ENCODE measurements at places on chromosomes 4 and X. TPM values are rescaled to one million over a fixed set of nuclear protein-coding genes. Genes with fewer than 3 reads are reported as not detected.

Gene ENAM
- total RNA-seq: 0.20 TPM

Gene PHKA1
- 8.3 TPM for total RNA-seq

- no peak for DNase-seq
These were observed 359.1 kb upstream of the CXorf51A start for GRCh38 chrX:147173594-147173993.

DNA sequence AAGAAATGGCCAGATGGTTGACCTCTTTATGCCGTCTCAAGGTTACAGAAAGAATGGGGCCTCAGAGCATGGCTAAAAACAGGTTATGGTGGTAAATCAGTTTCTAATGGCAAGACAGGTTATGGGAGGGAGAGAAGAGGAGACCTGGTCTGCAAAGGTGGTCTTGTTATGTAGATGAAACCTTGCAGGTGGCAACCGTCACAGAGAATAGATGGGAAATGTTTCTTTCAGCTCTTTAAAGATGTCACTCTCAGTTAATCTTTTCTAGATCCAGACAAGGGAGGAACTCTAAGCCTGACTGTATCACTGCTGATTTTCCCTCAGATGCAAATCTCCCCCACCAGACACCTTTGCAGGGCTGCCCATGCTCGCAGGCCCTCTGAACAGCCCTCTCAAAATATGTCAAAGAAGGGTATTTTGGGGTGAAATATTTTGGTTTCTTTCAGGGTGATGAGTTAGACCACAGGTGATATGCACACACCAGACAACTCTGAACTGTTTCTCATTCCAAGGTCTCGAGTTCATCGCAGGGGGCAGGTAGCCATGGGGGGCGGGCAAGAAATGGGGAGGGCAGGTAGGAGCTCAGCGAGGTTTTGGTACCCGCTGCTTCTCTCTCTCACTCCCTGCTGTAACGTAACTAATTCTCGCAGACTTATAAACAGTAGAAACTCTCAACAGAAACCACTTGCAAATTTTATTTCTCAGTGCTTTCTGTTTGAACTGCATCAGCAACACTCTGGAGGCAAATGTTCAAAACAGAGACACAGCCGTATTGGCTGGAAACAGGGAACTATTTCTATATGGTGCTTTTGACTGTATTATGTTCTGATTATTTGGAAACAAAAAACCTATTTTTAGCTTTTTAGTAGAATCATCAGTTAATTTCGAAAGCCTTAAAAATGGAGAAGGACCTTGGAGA is 32.4 kb downstream of the CASP3 start:
- no peak for DNase-seq

DNA sequence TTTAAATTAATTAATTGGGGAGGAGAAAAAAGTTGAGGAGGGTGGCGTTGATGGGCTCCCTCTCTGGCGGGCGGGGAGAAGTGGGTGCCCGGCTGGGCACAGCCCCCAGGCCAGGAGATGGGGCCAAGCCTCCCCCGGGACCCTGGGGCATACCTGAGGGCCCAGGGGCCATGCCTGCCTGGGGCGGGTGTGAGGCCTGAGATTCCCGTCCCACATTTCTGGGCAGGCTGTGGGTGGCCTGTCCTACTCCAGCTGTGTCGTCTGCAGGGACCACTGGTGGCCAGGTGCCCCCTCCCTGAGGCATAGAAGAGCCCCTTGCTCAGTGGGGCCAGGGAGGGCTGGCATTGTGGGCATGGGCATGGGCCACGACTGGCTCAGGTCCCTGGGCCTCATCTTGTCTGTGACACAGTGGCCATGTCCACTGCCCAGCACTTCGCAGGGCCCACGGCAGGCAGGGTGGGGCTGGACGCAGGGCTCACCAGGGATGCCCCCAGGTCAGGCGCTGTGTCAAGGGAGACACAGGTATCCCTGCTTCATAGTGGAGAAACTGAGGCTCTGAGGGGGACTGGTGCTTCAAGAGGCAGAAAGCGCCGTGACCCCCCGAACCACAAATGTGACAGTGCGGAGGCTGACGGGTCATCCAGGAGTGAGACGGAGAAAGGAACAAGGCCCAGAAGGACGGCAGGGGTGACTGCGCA is 60.1 kb downstream of the FAM53A start:
- DNase-seq: no peak

- peak; percentile 61 for DNase-seq
These were observed 473.0 kb upstream of the NWD2 start for GRCh38 chr4:36771411-36772153.

Gene FRMD7
- not detected for total RNA-seq

DNA sequence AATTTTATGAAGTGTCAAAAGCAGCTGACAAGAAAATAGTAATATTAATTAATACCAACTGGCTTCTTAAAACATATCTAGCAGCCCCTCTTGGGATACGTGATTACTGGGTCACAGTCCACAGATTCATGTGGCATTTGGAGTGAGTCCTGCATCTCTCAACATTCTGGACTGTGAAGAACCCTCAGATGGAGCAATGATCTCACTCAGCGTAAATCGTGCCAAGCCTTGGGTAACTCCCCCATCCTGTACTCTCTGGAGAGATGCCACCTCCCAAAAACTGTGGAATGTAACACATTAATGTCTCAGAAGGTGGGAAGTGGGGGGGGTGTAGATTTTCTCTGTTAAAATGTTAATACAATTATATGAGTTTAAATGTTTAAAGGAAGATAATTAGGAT is 118.2 kb upstream of the IQCM start:
- no peak for DNase-seq

DNA sequence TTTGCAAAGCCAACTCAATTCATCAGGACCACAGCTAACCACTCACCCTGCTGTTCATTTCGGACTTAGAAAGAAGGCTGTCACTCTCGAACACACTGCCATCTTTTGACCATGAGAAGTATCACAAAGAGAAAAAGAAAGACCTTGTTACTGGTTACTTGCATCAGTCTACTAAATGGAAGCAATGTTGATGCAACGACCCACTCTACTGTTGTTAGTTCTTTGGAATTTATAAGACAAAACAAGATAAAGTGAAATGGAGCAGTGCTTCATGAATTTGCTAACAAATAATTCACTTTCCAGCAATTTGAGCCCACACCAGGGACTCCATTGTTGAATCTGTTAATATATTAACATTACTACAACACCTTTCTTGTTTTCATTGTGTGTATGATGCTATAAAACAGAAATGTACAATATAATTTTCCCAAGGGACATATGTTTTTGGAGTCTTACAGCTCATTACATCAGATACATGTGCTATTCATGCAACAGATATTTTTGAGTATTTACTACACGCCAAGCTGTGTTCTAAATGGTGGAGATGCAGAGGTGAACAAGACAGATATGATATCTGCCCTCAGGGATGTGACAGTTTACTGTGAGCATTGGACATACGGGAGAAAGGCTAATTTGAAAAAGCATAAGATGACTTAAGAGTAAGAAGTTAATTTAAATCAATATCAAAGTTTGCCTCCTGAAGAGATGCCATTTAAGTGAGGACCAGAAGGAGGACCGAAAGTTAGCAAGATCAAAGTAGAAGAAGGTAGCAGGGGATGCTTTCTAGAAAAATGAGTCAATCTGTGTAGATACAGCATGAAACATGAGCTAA is 87.2 kb downstream of the AREG start:
- DNase-seq: peak; percentile 83

DNA sequence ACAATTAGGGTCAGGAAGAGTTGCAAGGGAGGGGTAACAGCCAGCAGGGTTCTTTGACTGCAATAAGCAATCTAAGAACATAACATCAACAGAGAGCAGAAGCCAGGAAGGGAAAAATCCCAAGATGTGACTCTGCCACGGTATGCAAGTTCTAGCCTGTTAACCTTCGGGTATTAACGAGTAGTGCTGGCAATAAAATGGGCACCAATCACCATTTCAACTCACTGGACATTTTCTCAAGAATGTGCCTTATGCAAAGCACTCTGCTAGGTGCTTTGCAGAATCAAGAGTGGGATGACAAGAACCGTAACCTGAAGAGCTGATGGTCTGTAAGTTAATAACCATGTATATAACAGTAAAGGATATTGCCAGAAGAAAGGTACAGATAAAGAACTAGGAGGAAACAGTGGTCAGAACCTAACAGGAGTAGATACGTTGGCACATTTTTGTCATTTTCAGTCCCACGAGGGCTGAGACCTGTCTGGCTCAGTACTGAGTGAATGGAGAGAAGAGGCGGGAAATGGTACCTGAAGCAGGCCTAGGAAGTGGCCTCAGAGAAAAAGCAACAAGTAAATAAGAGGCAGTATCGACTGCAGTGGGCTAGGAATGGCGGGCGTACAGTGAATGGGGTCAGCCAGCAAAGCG is 2.7 kb downstream of the ELOVL6 start:
- DNase-seq: no peak
